ENCODE measurements at places on chromosomes 1 and 21.

DNA sequence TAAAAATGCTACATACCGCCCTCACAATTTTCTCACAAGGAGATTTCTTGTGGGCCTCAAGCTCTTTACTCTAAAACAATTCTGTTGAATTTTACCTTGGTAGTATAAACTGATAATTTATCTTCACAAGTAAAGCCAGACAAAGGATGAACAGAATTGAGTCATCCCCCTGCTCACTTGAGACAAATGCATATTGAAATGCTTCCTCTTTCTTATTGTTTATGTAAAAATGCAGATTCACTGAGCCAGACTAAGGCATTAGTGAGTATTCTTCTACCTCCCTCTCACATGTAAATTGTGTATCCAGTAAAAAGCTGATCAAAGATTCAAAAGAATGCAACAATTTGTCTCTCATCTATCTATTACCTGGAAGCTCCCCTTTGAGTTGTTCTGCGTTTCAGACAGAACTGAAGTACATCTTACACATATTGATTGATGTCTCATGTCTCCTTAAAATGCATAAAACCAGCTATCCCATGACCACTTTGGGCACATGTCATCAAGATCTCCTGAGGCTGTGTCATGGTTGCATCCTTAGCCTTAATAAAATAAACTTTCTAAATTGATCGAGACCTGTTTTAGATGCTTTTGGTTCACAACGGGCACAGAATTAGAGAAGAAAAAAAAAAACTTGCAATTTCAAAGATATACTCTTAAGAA lies 743.1 kb upstream of the B3GALT2 start:
- no peak overlapping the region for H3K4me3 ChIP-seq
- H3K36me3 ChIP-seq: no peaks in the 10 kb centered on the region
- no peak overlapping the region for H3K27ac ChIP-seq
- no peaks in the 10 kb centered on the region for H3K4me1 ChIP-seq
- DNase-seq: no peak
- no peaks in the 10 kb centered on the region for H3K27me3 ChIP-seq

- no peak overlapping the region for H3K27ac ChIP-seq
- DNase-seq: no peak
- H3K4me1 ChIP-seq: no peaks in the 10 kb centered on the region
- H3K4me3 ChIP-seq: no peak overlapping the region
- no peaks in the 10 kb centered on the region for H3K27me3 ChIP-seq
Observed at GRCh38 chr21:42346866-42347600, 3.8 kb downstream of the TFF2 start.

- peaks cover 76% of the 10 kb centered on the region for H3K27me3 ChIP-seq
- H3K4me3 ChIP-seq: no peak overlapping the region
- no peak overlapping the region for H3K27ac ChIP-seq
- no peak for DNase-seq
Observed at GRCh38 chr1:146021050-146021445, 487 bp downstream of the HJV start.

- peaks cover 4% of the 10 kb centered on the region for H3K36me3 ChIP-seq
- no peak overlapping the region for H3K4me3 ChIP-seq
- DNase-seq: no peak
- no peak overlapping the region for H3K27ac ChIP-seq
- no peaks in the 10 kb centered on the region for H3K27me3 ChIP-seq
Observed at GRCh38 chr1:25698252-25698651, 81.7 kb downstream of the MAN1C1 start.

- no peaks in the 10 kb centered on the region for H3K36me3 ChIP-seq
- DNase-seq: no peak
- no peaks in the 10 kb centered on the region for H3K4me1 ChIP-seq
- no peak overlapping the region for H3K27ac ChIP-seq
- H3K4me3 ChIP-seq: no peak overlapping the region
Observed at GRCh38 chr1:3225661-3226060, 156.7 kb downstream of the PRDM16 start.

DNA sequence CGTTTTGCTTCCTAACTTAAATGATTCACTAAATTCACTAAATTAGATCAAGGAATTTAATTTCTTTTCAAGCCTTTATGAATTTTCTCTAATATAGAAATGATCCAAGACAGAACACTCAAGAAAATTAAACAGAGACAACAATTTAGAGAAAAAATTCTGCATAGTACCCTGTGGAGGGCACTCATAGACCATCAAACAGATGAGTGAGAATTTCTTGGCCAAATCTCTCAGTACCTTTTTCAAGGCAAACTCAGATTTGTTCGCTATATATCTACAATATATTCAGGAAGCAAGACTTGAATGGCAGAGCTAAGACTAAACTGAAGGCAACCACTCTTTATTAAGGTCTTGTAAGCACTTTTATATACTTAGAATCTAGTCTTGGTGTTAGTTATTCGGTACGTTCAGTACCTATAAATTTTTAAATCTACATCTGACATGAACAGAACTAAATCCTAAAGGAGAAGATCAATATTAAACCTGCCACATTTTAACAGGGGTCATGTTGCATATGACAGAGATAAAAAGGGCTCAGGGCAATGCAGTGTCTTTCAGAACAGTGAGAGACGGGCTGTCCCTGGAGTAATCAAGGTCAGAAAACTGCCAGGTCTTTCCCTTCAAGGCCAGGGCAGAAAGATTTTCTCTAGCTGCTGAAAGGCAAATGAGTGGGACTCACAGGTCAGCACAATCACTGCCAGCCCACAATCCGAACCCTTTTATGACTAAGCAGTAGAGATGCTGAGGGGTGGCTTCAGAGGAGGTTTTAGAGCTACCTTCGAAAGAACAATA lies 118.8 kb upstream of the TMPRSS15 start:
- H3K4me3 ChIP-seq: no peak overlapping the region
- H3K27me3 ChIP-seq: no peaks in the 10 kb centered on the region
- H3K36me3 ChIP-seq: no peaks in the 10 kb centered on the region

GRCh38 chr1:97581614-97582051 lies 339.2 kb downstream of the DPYD start:
- no peak overlapping the region for H3K4me3 ChIP-seq
- no peaks in the 10 kb centered on the region for H3K27me3 ChIP-seq
- H3K4me1 ChIP-seq: no peaks in the 10 kb centered on the region
- DNase-seq: no peak
- peaks cover 10% of the 10 kb centered on the region for H3K36me3 ChIP-seq

DNA sequence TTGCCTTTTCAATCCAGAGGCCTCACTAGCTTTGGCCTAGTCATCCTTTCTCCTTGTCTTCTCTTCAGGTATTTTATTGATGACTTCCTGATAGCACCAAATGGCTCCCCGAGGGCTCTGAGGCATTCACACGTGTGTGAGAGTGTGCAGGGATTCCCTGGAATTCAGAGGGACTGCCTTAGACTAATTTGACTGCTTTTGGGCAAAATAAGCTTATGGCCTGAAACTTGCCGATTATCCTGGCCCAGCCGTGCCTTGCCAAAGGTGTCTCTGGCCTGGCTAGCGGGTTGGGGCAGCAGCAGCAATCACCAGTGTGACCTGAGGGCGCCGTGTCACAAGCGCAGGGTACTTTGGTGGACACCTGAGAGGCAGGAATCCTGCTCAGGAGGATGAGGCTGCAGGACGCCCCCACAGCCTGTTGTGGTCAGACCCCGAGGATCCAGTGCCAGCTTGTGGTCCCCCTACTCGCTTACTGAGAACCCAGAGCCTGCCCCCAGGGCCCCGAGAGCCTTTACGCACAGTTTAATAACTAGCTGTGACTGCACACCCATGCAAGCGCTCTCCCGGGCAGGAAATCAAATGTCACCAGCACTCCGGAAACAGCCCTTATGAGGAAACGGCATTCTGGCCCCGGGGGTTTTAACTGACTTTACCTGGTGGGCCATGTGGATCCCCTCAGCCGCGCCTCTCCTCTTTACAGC lies 62.8 kb upstream of the PDE9A start:
- H3K27ac ChIP-seq: peak overlapping the region; percentile 75
- H3K4me3 ChIP-seq: peak overlapping the region; percentile 47
- DNase-seq: peak; percentile 48
- H3K4me1 ChIP-seq: peaks cover 18% of the 10 kb centered on the region

GRCh38 chr21:27818847-27819246 lies 852.0 kb upstream of the ADAMTS5 start:
- DNase-seq: no peak
- H3K27ac ChIP-seq: no peak overlapping the region
- H3K4me1 ChIP-seq: no peaks in the 10 kb centered on the region
- H3K27me3 ChIP-seq: no peaks in the 10 kb centered on the region

Measured in activated naive CD8-positive, alpha-beta T cell treated with anti-CD3 and anti-CD28 coated beads, Interleukin-2, amount 10 ng/mL, durations not matched to agents 7 days and 5 days (primary cell).